AG08396 (cell line): ENCODE measurements at places on chromosomes 16 and 17.

- DNase-seq = peak; percentile 75
These were observed 20.0 kb upstream of the RNF135 start for GRCh38 chr17:30950669-30951399.

- no peak for DNase-seq
These were observed 26.7 kb downstream of the PCTP start for GRCh38 chr17:55777471-55777971.

DNA sequence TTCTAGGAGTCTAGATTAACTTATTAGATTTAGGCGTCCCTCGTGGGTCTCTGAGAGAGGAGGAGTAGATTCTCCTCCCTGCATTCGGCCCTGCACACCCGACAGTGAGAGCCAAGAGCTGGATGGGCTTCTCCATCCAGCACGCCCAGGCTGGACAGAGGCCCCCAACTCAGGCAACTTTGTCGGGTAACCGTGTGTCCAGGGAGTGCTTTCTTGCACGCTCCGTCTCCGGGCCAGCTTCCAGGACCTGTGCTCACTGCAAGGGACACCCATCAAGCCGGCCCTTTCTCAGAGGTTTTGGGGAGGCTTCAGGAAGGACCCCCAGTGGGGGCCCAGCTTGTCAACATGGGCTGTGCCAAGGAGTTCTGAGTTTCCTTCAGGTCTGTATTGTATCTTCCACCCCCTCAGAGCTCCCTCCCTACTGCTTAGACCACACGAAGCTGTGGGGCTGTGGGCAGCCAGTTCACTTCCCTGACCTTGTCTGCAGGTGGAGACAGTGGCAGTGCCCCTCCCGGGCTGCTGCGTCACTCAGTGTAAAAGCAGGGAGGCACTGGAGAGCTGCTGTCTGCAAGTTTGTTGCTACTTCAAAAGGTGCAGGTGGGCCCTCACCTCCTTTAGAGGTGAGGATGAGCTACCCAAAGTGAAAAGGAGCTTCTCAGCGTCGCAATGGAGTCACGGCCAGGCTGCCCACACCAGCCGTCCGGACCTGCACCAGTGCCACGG, 24.0 kb upstream of the C16orf78 start:
- no peak for DNase-seq

GRCh38 chr17:9854255-9854654, 28.5 kb downstream of the GLP2R start:
- no peak for DNase-seq

- DNase-seq = no peak
These were observed 314.5 kb downstream of the SEC14L1 start for GRCh38 chr17:77455111-77455890.

DNA sequence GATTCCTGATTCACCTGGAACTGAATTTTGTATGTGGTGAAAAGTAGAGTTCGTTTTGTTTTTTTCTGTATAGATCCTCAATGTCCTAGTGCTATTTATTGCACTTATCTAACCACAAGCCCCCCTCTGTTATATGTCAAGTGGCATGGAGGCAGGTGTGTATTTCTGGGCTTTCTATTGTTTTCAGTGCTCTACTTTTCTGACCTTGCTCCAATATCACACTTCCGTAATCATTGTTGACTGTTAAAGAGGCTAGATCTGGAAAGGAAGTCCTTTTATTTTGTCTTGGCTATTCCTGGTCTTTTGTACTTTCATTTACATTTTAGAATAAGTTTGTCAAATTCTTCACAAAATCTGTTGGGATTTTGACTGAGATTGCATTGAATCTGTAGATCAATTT, 26.8 kb upstream of the FBXO47 start:
- DNase-seq = no peak

DNA sequence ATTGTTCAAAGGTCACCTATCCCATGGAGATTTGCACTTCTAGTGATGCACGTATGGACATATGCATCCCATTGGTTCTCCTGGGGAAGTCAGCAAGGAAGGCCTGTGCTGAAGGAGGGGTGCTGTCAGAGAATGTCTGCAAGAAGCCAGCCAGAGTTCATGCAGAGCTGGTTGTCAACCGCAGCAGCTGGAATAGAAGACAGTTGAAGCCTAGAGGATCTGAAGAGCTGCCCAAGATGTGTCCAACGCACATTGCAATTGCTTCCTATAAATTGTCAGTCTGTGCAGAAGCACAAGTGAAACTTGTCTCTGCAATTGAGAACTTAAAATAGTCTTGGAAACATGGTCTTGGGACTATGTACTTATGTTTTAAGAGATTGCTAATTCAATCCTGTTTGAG, 82.1 kb upstream of the CNTNAP4 start:
- no peak for DNase-seq

- DNase-seq = peak; percentile 86
These were observed 2.5 kb upstream of the ATP6V0C start for GRCh38 chr16:2511128-2511800.

DNA sequence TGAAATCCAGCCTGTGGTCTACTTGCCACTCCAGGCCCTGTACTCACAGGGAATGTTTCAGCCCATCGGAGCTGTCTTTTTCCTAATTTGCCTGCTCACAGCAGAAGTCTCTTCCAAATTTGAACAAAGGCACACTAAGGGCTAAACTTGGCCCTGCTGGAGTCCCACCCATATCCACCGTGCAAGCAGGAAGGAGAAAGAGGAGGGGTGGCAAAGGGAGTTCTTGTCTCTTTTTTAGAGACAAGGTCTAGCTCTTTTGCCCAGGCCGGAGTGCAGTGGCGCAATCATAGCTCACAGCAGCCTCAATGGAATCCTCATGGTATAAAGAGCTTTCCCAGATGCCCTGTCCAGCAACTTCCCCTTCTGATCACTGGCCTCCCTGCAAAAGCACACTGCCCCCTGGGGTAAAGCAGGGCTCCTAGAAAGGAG, 2.7 kb upstream of the PRM1 start:
- no peak for DNase-seq

GRCh38 chr16:83939266-83939855, 13.7 kb upstream of the OSGIN1 start:
- DNase-seq = no peak

- no peak for DNase-seq
These were observed 332.8 kb upstream of the DYNLRB2 start for GRCh38 chr16:80208015-80208414.

GRCh38 chr16:85861095-85861825, 37.7 kb upstream of the IRF8 start:
- DNase-seq = no peak

DNA sequence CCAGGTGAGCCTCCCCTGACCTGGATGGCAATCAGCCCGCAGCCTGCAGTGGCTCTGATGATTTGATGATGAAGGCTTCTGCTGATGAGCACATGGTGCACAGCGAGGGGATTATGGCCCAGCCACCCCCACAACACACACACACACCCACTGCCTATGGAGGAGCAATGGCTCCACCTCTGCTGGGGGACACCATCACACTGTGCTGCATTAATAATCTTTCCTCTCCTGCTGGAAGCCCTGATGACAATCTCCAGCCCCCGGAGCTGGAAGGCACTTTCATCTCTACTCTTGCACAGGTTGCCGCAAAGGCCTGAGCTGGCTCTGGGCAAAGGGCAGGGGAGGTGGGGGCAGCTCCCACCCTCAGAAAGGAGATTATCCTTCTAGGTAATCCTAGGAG, 79.9 kb downstream of the PLXDC1 start:
- DNase-seq = no peak

GRCh38 chr16:10343124-10343760, 42.6 kb upstream of the ATF7IP2 start:
- DNase-seq = no peak

GRCh38 chr16:85648805-85649204, 35.7 kb downstream of the GSE1 start:
- DNase-seq = no peak

DNA sequence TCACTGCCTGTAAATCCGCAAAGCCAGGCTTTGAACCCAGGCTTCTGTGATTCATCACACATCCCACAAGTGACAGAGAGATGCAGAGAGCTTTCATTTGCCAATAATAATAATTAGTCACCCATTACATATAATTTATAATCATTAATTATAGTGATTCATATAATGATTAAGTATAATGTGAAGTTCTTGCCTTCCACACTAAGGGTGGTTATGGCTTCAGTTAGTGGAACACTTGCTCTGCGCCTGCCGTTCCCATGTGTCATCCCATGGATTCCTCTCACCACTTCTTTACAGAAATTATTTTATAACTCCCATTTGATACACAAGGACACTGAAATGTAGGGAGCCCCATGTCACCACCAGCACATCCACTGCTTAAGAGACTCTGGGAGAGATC, 39.8 kb upstream of the XYLT1 start:
- DNase-seq = peak; percentile 34

GRCh38 chr17:80805032-80805751, 186.4 kb upstream of the CHMP6 start:
- DNase-seq = no peak

GRCh38 chr17:73720187-73720834, 76.1 kb upstream of the SDK2 start:
- DNase-seq = no peak

DNA sequence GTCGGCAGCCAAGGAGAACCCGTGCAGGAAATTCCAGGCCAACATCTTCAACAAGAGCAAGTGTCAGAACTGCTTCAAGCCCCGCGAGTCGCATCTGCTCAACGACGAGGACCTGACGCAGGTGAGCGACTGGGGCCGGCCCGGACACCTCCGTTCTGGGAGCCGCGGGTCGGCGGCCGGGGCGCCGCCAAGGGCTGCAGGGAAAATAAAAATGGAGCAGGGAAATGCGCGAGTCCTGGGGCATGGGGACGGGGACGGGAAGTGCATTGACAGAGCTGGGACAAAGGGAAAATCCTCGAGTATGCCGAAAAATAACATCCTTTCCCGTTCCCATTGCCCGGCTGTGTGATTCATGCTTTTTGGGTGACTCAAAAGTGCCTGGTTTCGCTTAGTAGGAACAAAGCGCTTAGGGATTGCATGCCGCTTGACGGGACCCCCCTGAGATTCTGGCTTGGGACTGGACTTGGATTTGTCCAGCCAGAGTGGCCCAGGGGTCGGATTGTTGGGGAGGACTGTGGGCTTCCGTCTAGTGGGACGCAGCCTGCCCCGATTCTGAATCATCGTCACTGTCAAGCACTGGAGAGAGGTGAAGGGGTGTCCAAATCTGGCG, 699 bp downstream of the MPRIP start:
- no peak for DNase-seq

GRCh38 chr17:41352597-41353366, 2.2 kb upstream of the KRT33A start:
- DNase-seq = no peak
